ENCODE measurements at places on chromosomes 2 and 18.

DNA sequence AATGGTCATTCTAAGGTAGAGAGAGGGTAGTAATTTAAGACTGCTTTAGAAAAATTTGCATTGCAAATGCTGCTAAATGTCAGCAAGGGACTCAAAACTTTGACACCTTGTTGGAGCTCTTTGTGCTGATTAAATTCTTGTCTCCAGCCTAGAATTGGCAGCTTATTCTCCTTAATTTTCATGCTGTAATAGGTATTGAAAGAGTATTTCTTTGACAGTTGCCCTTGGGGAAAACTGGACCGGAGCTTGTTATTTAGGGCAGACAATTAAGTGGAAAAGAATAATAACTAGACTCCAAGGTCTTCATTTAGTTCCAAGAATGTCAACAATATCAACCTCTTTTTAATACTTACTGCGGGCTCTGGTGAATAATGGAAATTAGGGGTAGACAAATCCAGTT, 264.0 kb downstream of the TPGS2 start:
- DNase-seq = no peak

DNA sequence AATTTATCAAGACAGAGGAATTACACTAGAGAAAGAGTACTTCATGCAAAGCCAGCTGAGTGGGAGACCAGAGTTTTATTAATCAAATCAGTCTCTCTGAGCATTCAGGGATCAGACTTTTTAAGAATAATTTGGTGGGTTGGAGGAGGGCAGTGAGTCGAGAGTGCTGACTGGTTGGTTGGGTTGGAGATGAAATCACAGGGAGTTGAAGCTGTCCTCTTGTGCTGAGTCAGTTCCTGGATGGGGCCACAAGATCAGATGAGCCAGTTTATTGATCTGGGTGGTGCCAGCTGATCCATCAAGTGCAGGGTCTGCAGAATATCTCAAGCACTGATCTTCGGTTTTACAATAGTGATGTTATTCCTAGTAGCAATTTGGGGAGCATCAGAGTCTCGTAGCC, 21.4 kb upstream of the PDCL3 start:
- no peak for DNase-seq

GRCh38 chr18:574865-575645, 5.1 kb upstream of the CETN1 start:
- DNase-seq = no peak

DNA sequence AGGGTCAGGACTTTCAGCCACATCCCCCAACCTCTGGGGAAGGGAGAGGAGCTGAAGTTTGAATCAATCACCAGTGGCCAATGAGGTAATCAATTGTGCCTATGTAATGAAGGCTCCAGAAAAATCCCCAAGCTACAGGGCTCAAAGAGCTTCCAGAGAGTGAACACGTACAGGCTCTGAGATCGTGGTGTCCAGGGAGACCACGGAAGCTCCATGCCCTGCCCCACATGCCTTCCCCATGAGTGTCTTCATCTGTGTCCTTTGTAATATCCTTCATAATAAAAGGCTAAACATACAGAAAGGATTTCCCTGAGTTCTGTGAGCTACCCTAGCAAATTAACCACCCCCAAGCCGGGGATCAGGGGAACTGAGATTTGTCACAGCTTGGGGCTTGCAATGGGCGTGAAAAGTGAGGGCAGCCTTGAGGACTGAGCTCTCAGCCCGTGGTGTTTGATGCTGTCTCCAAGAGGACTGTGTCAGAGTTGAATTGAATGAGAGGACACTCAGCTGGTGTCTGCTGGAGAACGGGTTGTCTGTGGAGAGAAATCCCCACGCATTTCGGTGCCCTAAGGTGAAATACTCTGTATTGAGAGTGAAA, 25.5 kb upstream of the TUBB6 start:
- no peak for DNase-seq

DNA sequence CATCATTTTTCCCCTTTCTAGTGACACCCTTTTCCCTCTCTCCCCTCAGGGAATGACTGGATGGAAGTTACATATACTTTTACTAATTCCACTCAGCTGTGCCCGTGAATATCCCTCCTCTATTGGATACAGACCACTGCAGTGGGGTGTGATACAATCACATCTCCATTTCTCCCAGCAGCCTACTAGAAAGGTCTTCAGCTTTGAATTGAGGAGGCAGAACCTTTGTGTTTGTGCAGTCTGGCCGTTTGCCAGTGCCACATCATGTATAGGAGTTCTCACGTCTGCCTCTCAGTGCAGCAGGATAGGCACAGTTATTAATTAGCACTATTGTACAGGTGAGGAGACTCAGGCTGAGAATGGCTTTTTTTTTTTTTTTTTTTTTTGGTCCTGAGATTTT, 16.4 kb downstream of the TNFRSF11A start:
- DNase-seq = no peak

DNA sequence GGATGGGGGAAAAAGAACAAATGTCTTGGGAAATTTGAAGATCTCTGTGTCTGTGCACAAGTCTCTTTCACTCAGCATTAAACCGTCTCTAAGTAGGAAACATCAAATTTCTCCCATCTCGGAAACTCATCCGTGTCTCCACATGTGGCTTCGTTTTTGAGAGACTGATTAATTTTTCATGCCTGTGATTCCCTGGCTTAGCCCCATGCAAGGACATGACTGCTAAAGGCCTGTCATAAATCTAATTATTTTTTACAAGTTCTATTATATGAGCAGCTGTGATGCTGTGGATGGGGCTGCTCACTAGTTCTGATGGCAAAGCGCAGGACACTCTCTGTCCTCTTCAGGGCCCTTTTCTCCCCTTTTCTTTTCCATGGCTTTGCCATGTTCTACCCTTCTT, 129.1 kb downstream of the RGPD3 start:
- DNase-seq = no peak

DNA sequence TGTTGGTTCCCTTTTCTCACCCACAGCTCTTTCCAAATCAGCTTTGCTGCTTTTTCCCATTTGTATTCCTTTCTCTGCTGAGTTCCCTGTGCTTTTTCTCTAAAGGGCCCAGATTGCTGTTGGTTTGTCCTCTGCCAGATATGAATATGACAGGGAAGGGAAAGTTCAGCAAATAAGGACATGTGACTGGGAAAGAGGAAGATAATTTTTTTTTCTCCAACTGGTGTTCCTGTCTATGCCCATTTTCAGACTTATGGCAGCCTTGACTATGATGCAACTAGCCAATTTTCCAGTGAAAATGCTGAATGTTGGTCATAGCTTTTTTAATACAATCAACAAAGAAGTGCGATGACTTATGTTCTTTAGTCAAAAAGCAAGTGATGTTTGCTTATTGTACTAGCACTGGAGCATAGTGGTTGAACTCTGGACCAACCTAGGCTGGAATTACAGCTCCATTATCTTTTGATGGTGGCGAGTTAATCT, 7.7 kb downstream of the MDH1 start:
- peak; percentile 75 for DNase-seq

GRCh38 chr2:55269645-55269990, 587 bp upstream of the MTIF2 start:
- DNase-seq = no peak

GRCh38 chr2:45943219-45944044, 292.0 kb downstream of the PRKCE start:
- DNase-seq = no peak

DNA sequence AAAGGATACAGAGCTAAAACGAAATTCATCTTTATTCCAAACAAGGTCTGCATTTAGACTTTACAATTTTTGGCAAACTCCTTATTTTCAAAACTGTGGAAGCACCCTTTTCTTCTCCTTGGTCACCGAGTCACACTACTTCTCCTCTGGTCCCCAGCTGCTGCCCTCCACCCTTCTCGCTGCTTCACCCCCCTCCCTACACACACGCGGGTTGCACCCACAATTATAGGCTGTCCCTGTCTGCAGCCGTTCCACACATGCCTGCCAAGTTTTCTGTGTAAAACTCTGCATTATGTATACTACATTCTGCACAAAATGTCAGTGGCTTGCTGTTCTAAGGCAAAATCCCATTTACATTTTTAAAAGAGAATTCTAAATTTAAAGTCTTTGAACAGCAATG, 63.5 kb downstream of the PTPN2 start:
- no peak for DNase-seq

- DNase-seq = no peak
Observed at GRCh38 chr2:6069381-6069780, 377.2 kb downstream of the SOX11 start.

GRCh38 chr2:242046206-242046826, 176.8 kb downstream of the RTP5 start:
- no peak for DNase-seq

- DNase-seq = no peak
Observed at GRCh38 chr2:191274413-191274815, 29.2 kb downstream of the MYO1B start.

- DNase-seq = no peak
Observed at GRCh38 chr2:47075361-47076125, 79.6 kb downstream of the STPG4 start.

- no peak for DNase-seq
Observed at GRCh38 chr18:49651033-49651432, 89.2 kb downstream of the LIPG start.

- DNase-seq = peak; percentile 69
Observed at GRCh38 chr2:69306822-69307578, 80.0 kb downstream of the GFPT1 start.

- DNase-seq = no peak
Observed at GRCh38 chr2:219183151-219183772, 5.2 kb downstream of the RETREG2 start.

- DNase-seq = no peak
Observed at GRCh38 chr2:100476606-100477005, 6.3 kb downstream of the NMS start.

DNA sequence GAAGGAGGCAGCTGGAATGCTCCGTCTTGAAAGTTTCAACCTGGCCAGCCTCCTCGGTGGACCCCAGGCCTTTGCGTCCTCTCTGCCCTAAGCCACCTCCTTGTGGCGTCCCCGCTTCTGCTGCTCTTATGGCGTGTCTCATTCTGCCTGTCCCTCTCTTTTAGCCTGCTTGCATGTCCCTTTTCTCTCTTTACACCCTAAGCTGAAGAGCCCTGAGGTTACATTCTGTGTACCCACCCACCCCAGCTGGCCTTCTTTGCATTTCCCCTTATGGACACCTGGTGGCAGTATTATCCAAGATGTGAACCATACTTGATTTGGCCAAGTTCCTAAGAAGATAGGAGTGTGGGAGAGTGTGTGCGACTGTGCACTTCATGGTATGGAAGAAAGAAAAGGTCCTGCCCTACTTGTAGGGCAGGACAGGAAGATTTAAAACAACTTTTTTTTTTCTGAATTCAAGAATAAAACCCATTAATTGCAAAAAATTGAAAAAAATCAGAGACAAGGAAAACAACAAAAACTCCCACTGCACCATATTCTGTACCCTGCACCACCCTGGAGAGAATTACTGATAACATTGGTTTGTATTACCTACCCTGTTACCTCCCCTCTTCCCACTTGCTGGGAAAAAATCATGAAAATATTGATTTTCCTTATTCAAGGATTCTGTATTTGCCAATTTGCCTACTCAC, 77.4 kb downstream of the DYSF start:
- DNase-seq = peak; percentile 44

DNA sequence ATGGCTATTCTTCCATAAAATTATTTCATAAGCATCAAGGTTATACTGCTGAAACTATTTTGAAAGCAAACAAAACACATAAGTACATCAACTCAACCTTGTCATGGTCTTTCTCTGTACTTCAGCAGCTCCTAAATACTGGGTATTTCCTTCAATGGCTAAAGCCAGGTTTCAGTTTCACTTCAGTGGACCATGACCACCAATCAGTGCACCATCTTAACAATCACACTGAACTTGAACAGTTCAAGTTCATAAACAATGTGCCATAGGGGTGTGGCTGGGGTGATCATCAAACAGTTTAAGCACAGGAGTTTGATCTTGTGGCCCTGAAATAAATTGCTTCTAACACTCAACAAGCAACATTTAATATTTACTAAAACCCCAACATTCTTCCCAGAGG, 124.1 kb upstream of the FIGN start:
- DNase-seq = no peak

- no peak for DNase-seq
Observed at GRCh38 chr2:28414583-28414982, 21.9 kb downstream of the FOSL2 start.

DNA sequence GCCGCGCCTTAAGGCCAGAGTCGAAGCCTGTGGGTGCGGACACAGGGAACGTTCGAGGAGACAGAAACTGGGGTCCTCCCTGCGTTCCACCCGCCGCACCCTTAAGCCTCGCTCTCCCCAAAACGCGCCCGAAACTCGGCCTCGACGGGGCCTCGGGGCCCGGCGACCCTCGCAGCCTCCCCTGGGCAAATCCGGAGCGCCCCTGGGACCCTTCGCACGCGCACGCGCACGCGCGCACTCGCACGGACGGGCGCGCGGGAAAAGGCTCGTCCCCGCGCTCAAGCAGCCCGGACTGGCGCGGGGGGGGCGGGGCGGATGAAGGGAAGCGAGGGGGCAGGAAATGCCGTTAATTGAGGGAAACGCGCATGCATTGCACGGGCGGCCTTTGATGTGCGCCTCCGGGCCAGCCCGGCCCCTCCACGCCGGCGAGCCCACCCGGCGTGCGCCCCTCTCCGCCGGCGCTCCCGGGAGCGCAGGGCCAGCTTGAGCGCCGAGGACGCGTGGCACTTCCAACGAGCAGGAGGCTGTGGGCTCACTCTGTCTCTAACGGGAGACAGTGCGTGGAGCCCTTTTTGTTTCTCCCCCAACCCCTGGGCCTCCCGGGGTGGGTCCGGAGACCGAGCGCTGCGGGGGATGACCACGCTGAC, 5.4 kb upstream of the SALL3 start:
- no peak for DNase-seq

DNA sequence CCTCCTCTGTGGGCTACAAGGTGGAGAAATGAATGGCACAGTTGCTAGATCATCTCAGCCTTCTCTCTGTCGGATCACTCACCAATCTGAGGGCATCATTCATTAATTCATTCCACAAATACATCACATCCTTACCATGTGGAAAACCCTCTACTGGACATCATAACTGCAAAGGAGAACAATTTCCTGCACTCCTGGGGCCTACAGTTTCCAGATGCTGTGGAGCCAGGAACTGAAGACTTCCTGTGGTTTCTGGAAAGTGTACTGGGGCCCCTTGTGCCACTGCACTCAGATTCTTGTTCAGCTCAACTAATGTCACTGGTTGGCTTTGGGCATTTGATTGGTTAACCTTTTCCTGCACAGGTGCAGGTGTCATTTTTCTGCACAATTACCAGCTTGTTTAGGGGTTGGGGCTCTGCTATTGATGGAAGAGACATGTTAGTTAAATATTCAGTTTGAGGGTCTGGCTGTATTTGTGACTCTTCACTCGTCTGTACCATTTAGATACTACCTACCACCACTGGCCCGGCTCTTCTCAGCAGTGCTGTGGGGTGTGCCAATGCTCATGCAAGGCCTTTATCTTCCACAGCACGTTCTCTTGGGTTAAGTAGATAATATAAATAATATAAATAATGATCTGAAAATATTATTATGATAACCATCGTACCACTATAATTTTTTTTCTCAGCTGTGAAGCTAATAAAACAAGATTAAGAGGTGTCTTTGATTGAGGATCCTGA, 427.3 kb downstream of the TSN start:
- DNase-seq = no peak
